ENCODE measurements at places on chromosomes 2 and 18.

DNA sequence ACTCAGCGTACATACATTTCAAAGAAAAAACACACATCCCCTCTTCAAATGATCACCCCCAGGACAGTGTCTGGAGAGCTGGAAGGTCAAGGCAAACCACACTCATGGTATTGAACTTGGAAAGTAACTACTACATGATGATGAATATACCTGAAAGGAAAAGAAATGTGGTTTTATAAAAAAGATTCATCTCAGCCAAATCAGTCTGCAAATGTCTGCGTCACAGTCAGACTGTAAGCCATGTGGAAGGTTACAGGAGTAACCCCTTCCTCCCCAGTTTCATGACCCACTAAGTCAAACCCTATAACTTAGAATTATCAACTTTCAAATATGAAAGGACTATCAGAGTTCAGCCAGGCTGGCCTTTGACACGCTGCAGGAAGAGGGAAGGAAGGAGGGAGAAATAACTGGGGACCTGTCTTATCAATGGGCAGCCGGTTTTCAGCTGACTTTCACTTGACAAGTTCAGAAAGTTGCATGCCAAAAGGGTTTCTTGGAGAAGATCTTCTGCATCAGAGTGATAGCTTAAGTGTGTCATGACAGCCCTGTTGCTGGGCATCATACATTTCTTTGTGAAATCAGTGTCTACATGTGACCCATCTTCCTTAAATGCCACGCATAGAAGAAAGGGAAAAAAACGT is 7.0 kb upstream of the BMP10 start:
- DNase-seq, result no peak

- no peak for DNase-seq
Observed at GRCh38 chr18:26089293-26090129, 902 bp downstream of the SS18 start.

- DNase-seq, result no peak
Observed at GRCh38 chr2:118319271-118319684, 231.0 kb downstream of the INSIG2 start.

GRCh38 chr18:21831413-21831831 is 90.8 kb downstream of the MIB1 start:
- no peak for DNase-seq

DNA sequence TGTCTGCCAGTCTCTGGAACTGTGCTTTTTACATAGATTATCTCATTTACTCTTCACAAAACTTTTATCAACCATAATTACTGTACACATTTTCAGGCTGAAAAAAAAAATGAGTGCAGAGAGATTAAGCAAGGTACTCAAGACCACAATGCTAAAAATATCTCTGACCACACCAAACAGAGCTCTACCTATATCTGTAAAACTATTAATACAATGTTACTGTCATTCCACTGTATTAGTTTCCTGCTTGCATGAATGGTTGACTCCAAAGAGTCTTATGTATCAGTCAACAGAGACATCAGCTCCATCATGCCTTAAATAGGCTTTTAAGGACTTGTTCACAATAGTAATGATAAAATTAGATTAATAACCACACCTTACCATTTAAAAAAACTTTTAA is 134.7 kb upstream of the CCDC150 start:
- no peak for DNase-seq

DNA sequence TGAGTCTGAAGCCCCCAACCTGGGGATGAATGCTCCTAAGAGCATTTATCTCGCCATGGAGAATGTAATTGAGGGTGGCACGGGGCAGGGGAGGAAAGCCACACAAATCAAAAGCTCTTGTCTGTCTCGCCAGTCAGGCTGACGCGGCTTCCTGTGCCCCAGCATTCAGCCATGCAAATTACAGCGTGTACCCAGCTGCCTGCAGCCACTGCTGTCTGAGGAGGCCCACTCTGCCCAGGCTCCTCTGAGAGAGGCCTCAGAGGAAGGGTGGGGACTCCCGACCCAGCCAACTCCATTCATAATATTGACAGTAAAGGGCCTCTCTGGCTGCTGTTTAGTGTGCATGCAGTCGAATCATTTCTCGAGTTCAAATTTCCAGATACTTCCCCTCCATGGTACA is 22.0 kb downstream of the SMAD7 start:
- DNase-seq, result peak; percentile 27

Data from NCI-H1436 treated with DMSO at 0.1 percent for 48 hours (cell line).